ENCODE measurements at places on chromosomes 1 and 21.

DNA sequence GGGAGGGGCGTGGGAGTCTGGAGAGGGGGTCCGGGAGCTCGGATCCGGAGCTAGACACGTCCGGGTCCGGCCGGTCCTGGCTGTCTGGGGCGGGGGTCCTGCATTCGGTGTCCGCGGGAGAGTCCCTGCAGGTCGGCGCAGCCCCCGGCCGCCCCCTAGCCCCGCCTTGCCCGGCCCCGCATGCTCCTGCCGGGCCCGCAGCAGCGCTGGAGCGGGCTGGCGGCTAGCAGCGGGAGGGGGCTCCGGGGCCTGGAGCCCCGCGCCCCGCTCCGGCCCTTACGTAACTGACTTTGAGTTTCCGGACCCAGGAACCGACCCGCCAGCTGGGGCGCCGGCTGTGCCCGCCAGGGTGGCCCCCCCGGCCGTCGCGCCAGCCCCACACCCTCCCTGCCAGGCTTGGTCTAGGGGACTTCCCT is 26.9 kb upstream of the EPB41 start:
- peak; percentile 37 for DNase-seq

DNA sequence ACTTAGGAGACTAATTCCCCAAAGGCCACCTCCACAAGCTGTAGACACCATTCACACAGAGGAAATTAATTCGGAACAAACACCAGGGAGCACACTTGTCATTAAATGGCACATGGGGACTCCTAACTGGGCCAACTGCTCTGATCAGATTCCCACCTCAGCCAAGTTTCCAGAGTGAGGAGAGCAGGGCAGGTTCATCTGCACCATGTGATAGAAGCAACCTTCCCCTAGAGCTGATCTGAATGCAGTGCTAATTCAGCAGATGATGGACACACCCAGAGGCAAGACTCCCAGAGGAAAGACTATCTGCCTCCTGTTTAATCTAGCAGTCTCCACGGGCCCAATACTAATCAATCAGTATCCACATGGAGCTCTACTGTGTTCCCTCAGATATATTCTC is 147.0 kb downstream of the VAV3 start:
- DNase-seq: no peak

GRCh38 chr21:45069711-45070110 is 4.7 kb upstream of the ADARB1 start:
- no peak for DNase-seq

DNA sequence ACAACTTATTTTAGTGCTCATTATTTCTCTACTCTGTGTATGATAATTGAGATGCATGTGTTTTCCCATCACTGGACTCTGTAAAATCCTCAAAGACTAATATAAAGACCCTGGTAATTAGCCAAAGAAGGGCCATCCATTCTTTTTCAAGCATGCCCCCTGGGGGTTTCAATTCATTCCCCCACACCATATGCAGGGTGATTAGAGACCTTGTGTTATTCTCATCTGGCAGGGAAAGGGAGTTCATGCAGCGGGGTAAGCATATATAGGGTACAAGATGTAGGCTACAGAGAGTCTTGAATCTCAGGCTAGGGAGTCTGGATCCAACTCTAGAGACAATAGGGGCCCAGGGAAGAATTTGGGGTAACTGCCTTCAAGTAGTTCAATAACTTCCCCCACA is 166.5 kb downstream of the TNR start:
- DNase-seq: no peak

- no peak for DNase-seq
Measured at GRCh38 chr1:209759829-209760359, 4.0 kb downstream of the TRAF3IP3 start.

DNA sequence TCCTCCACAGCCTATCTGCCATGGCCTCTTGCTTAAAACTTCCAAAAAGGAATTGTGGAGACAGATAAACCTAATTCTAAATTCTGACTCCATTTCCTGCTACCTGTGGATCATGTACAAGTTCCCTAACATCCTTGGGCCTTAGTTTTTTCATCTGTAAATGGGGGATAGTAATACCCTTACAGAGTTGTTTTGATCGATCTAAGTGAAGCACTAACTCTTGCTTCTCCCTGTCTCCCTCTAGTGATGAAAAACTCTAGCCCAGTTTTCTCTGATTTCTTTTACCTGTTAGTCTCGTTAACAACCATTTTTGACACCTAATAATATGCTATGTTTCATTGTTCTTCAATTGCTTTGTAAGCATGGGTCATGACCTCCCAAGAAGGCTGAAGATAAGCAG is 65.9 kb downstream of the TM2D1 start:
- DNase-seq: no peak

DNA sequence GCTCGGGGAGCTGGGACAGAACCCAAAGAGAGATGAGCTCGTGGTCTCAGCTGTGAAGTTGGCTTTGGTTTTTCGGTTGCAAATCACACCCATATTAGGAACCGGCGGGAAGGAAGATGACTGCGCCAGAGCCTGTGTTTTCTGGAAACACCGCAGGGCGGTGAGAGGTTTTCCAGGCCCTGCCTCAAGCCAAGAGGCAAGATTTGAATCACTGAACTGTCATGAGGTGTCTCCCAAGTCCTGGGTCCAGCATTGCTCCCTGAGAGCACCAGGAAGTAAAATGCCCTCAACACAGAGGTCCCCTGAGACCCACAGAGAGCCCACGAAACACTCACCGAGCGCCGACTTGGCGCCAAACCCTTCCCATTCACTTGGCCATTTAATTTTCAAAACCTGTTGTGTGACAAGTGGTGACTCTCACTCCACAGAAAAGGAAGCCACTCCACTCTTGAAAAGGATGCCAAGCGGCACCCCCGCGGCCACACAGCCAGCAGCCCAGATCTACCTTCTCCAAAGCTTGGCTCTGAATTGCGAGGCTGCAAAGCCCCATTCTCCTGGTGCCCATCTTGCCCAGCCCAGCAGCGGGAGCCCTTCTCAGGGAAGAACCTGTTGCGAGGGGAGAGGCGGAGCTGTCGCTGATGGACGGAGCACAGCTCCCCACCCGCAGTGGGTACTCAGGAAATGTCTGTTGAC is 99.0 kb upstream of the RUNX3 start:
- no peak for DNase-seq

DNA sequence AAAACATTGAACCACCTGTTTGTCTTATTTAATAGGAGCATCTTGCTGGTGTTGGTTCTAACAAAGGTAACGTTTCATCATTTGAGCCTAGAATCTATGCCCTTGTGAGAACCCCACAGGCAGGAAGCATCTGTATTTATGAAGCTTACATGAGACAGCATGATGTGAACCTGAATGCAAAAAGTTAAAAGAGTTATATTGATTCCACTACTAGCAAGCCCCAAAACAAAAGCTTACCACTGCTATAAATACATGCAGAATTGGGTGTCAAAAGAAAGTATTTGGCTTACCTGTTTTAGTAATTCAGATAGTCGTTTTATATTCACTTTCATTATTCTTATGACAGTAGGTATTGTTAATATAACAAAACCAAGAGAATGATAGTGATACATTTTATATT is 301.2 kb upstream of the ADGRL2 start:
- no peak for DNase-seq

GRCh38 chr1:228793032-228793431 is 57.8 kb downstream of the RHOU start:
- peak; percentile 41 for DNase-seq

- DNase-seq: no peak
Measured at GRCh38 chr1:204560590-204561150, 44.5 kb downstream of the MDM4 start.

DNA sequence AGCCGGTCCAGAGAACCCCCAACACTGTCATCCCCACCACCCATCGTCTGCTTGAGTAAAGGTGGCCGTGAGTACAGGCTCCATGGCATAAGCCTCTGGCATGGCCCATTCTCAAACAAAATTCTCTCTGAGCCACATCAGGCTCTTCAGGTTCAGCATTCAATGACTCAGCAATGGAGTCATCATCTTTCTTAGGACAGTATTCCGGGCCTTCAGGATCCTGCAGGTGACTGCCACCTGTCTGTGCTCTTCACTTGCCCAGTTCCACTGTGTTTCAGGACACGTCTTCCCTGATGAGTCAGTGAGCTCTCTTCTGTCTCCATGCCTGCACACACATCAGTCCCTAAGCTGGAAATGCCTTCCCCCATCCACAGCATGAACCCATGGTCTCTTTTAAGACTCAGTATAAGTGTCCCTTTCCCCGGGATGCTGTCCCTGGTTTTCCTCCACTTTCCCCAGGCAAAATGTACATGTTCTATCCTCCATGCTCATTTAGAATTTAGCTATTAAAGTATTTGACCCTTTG is 81.1 kb upstream of the FGGY start:
- no peak for DNase-seq

GRCh38 chr1:183279835-183280234 is 93.8 kb downstream of the LAMC2 start:
- DNase-seq: no peak

- no peak for DNase-seq
Measured at GRCh38 chr1:243783714-243784113, 66.3 kb downstream of the AKT3 start.

DNA sequence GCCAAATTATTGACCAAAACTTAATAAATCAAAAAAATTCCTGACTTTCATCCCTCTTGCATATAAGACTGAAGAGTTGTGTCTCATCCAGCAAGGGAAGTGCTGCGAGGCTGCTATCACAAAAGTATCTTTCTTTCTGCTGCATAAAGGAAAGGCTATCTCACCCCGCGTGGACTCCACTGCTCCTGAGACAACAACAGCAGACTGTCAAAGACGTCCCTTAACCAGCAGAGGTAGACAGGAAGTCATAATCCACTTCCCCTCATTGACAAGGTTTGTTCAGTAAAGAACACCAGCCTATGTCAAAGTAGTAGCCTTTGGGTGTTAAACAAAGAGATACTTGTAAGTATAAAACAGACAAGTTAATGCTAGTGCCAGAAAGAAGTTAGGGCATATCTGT is 29.4 kb downstream of the VPS26C start:
- DNase-seq: peak; percentile 24

- no peak for DNase-seq
Measured at GRCh38 chr1:4449972-4450371, 204.4 kb upstream of the AJAP1 start.

DNA sequence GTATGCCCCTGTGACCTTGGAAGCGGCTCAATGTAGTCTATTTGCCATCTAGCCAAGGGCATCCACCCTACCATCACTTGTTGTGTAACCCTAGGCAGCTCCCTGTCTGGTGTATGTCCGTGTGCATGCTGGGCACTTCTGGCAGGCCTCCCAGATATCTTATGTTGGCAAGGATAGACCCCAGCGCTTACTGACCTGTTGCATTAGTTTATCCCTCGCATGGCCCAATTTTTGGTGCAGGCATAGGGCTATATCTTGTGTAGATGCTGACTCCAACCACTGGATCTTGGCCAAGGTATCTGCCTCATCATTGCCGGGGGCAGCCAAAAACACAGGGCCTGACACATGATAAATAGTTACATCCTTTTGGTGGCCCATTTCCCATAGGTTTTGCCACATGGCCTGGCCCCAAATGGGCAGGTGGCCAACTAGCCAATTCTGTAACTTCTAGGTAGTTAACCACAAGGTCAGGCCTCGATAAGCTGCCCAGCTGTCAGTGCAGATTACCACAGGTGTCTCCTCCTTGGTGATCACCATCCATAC is 14.0 kb upstream of the TBX19 start:
- DNase-seq: no peak

- DNase-seq: peak; percentile 62
Measured at GRCh38 chr1:32400876-32401631, 6.8 kb upstream of the BSDC1 start.

GRCh38 chr1:231983588-231984193 is 357.1 kb downstream of the DISC1 start:
- no peak for DNase-seq

- DNase-seq: peak; percentile 86
Measured at GRCh38 chr1:226964068-226964425, 24.0 kb downstream of the COQ8A start.

GRCh38 chr1:36327421-36328087 is 4.1 kb upstream of the EVA1B start:
- no peak for DNase-seq

- no peak for DNase-seq
Measured at GRCh38 chr21:44764319-44765230, 37.0 kb downstream of the UBE2G2 start.

DNA sequence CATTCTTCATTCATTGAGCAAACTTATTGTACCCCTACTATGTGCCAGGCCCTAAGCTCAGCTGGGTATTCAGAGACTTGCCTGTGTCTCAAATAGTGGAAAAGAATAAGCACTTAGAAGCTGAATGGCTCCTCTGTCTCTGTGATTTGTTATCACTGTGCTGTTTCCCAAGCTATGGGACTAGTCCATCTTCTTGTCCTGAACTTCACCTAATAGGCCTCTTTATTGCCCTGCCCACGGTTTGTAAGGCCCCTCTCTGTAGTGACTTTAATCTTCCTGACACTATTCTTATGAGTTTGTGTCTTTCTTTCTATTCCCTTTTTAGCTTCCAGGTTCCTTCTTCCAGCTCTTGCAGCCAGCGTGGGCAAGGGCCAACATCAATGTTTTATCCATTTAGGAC is 85.4 kb upstream of the LPGAT1 start:
- no peak for DNase-seq

DNA sequence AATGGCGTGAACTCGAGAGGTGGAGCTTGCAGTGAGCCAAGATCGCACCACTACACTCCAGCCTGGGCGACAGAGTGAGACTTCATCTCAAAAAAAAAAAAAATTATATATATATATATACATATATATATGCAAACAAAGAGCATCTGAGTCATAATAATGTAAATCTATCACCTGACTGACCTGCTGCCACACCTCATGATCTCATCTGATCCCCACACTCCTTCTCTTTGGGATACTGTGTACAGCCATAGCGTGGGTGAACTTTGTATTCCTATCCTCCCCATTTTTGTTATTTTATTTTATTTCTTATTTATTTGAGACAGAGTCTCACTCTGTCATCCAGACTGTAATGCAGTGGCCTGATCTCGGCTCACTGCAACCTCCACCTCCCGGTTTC is 2.6 kb upstream of the HDAC1 start:
- no peak for DNase-seq

GRCh38 chr1:184648856-184649201 is 105.8 kb downstream of the EDEM3 start:
- no peak for DNase-seq

DNA sequence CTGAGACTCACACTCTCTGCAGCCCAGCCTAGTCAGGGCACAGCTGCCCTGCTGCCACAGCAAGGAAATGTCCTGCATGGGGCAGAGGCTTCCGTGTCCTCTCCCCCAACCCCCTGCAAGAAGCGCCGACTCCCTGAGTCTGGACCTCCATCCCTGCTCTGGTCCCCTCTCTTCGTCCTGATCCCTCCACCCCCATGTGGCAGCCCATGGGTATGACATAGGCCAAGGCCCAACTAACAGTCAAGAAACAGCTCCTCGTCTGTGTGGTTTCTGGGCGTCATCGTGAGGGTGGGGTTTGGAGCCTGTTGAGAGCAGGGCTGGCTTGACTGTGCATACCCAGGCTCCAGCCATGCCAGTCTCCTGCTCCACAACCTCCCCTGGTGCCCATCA is 19.5 kb downstream of the FAAH start:
- DNase-seq: peak; percentile 56

GRCh38 chr1:163202833-163203451 is at the start of gene RGS5:
RGS5 (minus strand) TSS chr1:163202916; CDS start chr1:163202835, 81 bp downstream.
- no peak for DNase-seq

DNA sequence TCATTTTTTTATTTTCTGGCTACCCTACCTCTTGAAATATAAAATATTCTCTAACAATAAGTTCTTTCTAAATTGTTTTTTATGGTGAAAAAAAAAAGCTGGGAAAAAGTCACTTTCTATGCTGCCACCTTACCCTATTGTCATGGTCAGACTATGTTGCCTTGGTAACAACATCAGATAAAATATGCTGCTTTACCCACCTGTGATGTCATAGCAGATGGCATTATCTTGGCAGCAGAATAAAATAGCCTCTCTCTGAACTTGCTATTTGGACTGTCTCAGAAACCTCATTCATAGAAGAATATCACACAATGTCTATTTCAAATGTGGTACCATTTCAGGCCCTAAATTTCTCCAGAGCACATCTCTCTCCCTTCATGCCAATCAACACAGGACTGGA is 69.6 kb upstream of the SGIP1 start:
- no peak for DNase-seq
